OCI-M1 (cell line): ENCODE measurements at places on chromosomes 7 and 10.

DNA sequence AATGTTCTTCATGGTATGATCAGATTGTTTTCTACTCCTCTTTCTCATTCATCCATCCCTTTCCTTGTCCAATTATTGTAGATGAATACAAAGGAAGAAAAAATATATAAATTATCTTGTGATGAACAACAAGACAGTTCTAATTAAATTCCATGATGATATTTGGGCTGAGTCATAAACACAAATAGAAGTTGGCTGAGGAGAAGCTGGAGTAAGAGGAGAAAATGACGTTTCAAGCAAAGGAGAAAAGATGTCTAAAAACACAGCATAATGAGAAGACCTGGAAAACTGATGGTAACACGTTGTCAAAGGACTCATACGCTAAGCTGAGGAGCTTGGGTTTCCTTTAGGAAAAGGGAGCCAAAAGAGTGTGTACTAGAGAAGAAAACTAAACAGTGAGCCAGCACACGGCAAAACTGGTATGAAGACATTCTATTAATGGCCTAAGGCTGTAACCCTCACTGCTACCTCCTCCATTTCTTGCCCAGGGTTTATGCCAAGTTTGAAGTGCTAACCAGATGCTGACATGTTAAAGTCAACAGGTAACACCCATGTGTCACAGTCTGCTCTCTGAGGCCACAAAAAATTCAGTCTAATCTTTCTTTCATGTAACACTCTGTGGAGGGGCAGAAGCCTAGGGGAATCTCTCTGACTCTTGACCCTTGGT is 26.1 kb downstream of the ZFAND4 start:
- DNase-seq: no peak

DNA sequence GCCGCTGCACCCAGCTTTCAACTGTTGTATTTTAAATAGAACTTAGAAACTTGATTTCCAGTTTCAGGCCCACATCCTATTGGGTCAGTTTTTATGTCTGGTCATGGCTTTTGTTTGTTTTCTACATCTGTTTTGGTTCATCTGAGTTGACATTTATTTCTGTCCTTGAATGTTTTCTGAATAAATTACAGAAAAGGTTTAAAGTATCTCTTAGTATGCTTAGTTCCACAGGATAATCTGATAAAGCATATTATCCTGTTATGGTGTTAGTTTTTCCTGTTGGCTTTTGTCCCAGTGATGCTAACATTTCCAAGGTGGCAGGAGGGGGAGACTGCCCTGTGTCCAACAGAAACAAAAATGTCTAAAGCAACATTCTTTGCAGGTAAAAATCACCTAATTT is 733.2 kb downstream of the INHBA start:
- DNase-seq: no peak

GRCh38 chr7:130430115-130430514 is 10.7 kb downstream of the CEP41 start:
- no peak for DNase-seq

DNA sequence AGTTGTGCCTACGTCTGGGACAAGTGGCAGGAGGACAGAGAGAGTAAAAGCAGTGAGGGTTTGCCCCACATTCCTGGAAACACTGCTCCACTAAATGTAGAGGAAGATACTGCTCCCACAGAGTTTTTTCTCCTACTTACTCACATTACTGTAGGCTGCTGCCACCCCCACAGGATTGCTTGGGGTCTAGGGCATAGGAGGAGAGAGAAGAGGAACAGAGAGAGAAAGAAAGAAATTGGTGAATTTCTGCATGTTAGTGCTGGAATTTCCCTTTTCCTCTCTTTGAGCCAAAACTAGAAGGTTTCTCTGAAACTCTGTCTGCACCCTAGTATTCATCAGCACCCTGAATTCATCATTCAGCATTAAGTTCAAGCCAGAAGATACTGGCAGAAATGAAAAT is 397.9 kb downstream of the INHBA start:
- no peak for DNase-seq

DNA sequence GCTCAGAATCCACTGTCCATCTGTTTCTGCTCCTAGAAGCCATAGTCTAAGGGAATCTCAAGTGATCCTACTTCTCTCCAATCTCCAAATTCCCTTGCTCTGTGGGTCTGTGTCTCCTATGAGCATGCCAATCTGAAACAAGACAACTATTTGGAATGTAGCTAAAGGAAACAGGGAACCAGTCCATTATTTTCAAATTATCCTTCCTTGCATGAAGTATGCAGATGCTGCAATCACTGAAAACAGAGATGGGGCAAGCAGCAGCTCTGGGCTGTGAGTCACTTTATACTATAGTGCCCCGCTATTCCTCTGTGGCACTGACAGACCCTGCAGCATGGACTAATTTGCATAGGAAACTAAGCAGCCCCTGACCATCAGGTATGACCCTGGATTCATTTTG is 76.9 kb upstream of the PRSS58 start:
- no peak for DNase-seq

DNA sequence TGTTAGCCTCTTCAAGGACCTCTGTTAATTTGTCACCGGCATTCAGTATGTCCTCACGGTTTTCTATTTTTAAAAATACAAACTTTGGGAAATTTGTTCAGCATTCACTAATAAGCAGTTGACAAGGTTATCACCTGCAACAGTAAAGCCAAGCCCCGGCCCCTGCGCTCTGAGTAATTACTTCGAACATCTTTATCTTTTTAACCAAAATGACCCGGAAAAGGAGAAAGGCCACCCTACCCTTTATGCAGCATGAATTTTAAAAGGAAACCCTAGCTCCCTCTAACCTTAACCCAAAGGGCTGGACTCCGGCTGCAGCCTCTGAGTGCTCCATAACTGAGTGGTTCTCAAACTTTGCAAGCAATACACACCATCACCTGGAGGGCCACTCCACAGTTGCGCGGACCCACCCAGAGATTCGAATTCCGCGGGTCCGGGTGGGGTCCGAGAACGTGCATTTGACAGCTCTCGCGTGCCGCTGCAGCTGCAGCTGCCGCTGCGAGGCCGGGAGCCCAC is 940 bp downstream of the NSMCE4A start:
- no peak for DNase-seq

- DNase-seq: peak; percentile 31
Observed at GRCh38 chr10:118746246-118746645, 8.5 kb downstream of the CACUL1 start.
